ENCODE measurements at places on chromosomes 2 and 18. TPM values are rescaled to one million over a fixed set of nuclear protein-coding genes. Genes with fewer than 3 reads are reported as not detected.

ARHGAP25 gene
- 0.32 TPM for total RNA-seq

CFC1 gene
- not detected for total RNA-seq

PLGLB2 gene
- total RNA-seq, result 0.32 TPM

DARS1 gene
- total RNA-seq, result 110 TPM

DNAH6 gene
- under 0.01 TPM for total RNA-seq

RAPH1 gene
- 14.6 TPM for total RNA-seq

VWC2L gene
- total RNA-seq, result not detected

DPP4 gene
- 69.3 TPM for total RNA-seq

ANKRD62 gene
- total RNA-seq, result not detected

ETAA1 gene
- total RNA-seq, result 16.0 TPM

KANSL1L gene
- 7.5 TPM for total RNA-seq

SULT1C2 gene
- not detected for total RNA-seq

BOLA3 gene
- total RNA-seq, result 55.9 TPM

AQP12A gene
- total RNA-seq, result not detected

ST6GAL2 gene
- not detected for total RNA-seq
